ENCODE measurements at places on chromosomes 11 and 22.

DNA sequence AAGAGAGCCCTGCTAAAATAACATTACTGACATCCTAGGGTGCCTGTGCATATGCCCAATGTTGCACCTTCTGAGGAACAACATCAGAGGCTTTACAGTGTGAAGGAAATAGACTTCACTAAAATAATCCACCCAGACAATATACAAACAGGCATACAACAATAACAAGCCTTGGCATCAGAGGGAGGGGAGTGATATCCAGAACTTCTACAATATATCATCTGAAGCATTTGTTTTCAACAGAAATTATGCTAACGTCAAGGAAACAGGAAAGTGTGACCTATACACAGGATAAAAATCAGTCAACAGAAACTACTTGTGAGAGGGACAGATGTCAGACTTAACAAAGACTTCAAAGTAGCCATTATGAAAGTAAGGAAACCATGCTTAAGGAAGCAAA, 81.3 kb downstream of the CTNND1 start:
- no peak for DNase-seq

GRCh38 chr11:46127150-46127638, 5.9 kb upstream of the PHF21A start:
- DNase-seq: no peak

DNA sequence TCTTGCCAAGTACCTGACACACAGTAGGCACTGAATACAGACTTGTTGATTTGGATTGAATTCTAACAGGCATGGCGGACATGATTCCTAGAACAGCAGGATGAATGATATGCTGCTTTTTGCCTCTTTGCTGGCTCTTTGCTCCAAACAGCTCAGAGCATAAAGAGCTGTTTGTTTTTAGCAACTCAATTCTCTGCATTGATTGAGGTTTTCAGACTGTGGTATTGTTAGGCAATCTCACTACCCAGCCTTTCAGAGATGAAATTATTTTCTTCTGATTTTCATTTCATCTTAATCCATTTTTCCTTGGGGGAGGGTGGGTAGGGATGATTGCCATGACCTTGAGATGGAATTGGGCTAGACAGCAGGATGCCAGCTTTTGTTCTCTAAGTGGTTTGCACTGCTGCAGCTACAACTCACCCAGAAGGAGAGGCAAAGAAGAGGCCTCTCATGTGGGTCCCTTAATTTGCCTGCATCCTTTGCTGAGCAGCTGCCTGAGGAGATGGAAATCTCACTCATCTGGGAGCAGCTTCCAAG, 20.5 kb downstream of the COA4 start:
- no peak for DNase-seq

- DNase-seq: no peak
Observed at GRCh38 chr11:119303227-119303718, 13.7 kb downstream of the MCAM start.

- no peak for DNase-seq
Observed at GRCh38 chr22:33431300-33431699, 373.1 kb upstream of the SYN3 start.

GRCh38 chr11:64349404-64349803, 9.4 kb downstream of the CCDC88B start:
- DNase-seq: no peak

DNA sequence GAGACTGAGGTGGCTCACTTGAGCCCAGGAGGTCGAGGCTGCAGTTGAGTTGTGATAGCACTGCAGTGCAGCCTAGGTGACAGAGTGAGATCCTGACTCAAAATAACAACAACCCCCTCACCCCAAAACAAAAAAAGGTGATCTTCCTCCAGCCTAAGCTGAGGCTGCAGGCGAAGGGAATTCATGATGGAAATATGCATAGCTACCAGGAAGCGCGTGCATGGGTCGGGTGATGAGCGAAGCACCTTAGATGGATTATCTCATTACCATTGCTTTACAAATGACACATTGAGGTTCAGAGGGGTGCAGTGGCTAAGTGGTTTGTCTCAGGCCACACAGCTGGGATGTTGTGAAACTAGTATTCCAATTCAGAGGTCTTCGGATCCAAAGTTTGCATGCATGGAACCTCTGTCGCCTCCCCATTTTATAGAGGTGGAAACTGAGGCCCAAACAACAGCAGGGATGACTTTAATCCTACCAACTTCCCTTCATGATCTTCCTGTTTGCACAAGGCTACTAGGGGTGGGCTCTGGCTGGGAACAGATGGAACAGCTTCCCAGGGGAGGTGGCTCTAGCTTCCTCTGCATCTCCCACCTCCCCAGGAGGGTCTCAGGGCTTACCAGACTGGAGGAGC, 4.6 kb downstream of the SLC29A2 start:
- no peak for DNase-seq

GRCh38 chr11:21912285-21912684, 280.6 kb upstream of the ANO5 start:
- no peak for DNase-seq

DNA sequence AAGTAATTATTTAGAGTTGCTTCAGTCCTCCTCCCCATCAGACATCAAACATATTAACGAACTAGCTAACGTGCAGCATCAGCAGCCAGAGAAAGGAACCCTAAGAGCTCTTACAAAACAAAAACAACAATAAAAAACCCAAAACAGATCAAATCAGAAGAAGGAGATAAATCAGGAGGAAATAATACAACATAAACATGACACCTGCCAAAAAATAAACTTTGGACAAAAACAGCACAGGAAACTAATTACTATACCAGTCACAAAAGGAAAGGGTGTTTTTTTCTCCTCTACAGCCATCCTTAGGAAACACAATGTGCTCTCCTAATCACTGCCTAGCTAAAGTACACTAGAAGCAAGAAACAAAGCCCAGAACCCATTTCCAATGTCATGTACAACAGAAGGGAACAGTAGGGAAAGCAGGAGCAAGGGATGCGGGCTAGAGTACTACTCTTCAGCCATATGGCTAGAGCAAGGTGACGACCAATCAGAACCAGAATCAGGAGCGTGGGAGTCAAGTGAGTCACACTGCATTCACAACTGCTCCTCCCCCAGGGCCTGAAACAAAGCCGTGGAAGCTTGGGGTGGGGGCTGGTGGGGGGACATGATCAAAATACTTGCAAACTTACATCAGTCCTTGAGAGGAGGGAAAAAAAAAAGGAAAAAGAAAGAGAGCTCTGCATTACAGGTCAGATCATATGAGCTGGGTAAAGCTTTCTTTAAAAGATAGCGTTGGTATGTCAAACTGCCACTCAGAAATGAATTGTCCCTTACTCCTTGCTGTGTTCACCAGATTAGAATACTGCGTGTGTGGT, 60.4 kb downstream of the LARGE2 start:
- DNase-seq: no peak

- no peak for DNase-seq
Observed at GRCh38 chr11:103175461-103176129, 66.4 kb downstream of the DYNC2H1 start.

DNA sequence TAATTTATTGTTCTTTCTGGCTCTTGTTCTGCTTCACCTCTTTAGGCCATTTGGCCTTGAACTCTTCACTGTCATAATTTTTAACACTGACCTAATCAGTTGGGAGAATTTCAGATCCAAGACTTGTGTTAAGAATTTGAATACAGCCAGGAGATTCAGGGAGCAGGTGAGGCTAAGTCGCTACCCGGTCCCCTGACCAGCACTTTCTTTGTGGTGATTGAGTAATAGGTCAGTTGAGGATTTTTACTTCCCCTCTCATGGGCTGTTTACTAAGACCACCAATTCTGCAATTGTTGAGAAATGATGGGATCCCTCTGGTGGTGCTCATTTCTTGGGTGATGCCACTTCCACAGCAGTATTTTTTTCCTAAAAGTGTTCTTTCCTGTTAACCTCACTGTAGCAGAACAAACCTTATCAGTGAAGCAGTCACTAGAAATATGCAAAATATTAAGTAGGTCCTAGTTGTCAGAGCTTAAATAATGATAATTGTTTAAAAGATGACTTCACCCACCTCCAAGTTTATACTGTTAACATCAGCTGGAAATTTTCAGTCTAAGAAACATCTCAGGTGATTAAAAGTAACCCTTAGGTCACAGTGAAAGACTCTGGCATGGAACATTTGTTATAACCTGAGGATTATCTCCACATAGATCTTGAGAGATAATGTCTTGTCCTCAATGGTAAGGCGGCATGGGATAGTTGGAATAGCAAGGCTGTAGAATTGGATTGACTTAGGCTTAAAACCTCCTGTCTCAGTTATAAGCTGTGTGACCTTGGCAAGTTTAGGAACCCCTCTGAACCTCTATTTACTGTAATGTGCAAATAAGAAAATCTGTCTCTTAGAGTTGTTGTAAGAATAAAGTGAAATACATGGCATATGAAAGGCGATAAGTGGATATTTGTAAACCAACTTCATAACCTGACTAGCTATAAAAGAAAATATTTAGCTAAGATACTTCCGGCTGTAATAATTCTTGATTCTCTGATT, 41.3 kb downstream of the POLD3 start:
- no peak for DNase-seq

- DNase-seq: no peak
Observed at GRCh38 chr11:68271023-68271780, 571 bp downstream of the C11orf24 start.

DNA sequence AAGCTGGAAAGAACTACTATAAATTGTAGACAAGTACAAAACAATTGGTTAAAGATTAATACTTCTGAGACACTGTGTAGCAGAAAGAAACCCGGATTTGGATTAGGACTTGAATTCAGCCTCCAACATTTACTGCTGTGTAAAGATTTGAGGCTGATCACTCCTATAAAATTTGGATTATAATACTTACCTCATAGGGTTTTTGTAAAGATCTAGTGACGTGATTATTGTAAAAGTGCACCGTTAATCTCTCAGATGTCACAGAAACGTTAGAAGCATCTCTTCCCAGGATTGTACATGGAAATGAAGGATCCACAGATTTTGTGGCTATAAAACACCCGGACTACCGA, 323 bp upstream of the HIKESHI start:
- DNase-seq: no peak

DNA sequence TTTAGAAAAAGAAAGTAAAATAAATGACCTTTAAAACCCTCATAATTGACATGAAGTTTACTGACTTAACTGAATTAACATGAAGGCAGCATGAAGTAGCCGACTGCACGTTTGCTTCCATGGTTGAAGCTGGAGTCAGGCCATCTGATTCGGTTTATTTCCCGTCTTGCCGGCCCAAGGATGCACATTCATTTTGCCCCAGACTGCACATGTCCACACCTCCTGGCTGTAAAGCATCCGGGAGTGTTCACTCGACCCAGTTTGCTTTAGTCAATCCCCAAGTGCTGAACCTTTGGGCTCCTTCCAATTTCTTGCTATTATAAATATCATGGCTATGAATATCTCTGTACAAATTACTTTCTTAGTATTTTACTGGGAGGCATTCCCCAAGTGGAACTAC, 17.7 kb upstream of the TUB start:
- no peak for DNase-seq

DNA sequence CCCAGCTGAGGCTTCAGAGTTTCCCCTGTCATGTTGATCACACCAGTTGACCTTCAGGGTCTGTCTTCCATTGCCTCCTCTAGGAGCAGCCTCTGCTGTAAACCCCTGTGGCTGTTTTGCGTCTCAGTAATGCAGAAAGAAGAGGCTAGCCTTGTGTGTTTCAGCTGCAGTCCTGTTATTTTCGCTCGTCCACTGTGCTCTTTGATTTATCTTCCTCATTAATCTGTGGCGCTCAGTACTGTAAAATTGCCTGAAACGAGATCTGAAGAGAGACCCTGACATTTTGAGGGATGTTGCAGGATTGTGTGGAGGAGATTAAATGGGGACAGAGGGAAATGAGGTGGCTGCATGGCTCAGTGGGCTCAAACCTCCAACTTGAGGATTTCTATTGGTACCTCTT, 163.7 kb downstream of the DBX1 start:
- DNase-seq: no peak

- DNase-seq: no peak
Observed at GRCh38 chr11:128053981-128054931, 533.1 kb downstream of the ETS1 start.

DNA sequence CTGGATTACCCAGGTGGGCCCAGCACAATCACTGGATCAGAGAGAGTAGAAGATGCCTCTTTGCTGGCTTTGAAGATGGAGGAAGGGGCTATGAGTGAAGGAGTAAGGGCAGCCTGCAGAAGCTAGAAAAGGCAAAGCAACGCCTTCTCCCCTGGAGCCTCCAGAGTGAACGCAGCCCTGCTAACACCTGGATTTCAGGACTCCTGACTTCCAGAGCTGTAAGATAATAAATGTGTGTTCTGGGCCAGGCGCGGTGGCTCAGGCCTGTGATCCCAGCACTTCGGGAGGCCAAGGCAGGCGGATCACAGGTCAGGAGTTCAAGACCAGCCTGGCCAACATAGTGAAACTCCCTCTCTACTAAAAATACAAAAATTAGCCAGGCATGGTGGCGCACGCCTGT, 102.4 kb downstream of the MORC2 start:
- no peak for DNase-seq

DNA sequence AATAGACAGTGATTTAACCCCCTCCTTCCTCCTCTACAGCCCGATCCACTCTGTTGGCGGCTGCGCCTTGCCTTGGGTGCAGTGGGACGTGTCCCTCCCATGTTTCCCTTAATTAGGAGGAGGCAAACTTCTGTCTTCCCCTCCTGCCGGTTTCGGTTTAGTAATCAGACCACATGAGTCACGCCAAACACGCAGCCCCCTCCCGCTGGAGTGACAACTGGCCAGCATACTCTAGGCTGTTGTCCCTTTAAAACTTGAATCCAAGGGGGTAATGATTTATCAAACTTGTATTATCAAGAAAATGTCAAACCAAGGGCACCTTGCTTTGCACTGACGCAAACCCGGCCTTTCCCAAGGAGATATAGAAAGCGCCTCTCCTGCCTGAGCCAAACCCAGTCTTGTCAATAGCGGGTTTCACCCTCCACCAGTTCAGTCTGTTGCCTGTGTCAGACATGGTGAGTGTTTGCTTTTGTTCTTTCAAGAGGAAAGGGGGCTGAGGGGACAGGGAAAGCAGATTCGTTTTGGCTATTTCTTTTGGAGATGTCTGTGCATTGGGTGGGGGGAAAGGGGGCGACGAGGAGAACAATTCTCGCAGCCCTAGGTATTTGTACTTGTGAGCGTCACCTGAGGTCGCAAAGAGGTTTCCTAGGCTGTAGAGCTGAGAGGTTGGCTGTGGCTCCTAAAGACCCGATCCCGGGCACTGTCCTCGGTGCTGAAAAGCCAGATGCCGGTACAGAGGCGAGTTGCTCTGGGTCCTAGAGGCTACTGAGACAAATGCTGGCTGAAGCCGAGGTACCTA, at the start of gene SLC6A5:
TSS of gene SLC6A5 (plus strand) at position 388 of the 799 bp plus-strand sequence. CDS start at position 453, 65 bp downstream.
- no peak for DNase-seq

GRCh38 chr11:121540627-121541026, 87.9 kb upstream of the SORL1-AS1 start:
- no peak for DNase-seq

DNA sequence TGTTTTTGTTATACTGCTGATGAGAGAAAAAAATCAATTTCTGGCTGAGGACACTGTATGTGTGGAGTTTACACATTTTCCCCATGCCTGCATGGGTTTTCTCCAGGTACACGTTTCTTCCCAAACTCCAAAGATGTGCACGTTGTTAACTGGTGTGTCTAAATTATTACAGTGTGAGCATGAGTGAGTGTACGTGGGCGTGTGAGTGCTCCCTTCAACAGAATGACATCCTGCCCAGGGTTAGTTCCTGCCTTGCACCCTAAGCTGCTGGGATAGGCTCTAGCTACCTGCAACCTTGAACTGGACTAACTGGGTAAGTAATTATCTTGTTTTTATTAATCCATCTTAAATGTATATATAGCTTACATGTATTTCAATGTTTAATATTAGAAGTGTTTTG, 5.5 kb downstream of the NPAT start:
- no peak for DNase-seq
